ENCODE measurements at places on chromosomes 4 and X.

DNA sequence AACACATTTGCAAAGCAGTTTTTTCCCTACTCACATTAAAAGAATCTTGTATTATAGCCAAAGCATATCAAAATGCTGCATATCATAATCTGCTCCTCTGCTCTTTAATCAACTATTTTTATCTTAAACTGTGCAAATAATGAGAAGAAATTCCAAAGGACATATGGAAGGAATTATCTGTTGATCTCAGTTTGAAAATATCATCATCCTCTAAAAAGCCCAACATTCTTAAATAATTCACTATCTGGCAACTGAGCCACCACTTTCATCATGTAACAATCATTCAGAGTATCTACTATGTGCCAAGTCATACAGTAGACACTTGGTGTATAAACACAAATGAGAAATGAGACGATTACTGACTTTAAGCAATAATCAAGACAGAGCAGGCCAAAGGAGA, 63.0 kb downstream of the PRSS12 start:
- no peak for DNase-seq

DNA sequence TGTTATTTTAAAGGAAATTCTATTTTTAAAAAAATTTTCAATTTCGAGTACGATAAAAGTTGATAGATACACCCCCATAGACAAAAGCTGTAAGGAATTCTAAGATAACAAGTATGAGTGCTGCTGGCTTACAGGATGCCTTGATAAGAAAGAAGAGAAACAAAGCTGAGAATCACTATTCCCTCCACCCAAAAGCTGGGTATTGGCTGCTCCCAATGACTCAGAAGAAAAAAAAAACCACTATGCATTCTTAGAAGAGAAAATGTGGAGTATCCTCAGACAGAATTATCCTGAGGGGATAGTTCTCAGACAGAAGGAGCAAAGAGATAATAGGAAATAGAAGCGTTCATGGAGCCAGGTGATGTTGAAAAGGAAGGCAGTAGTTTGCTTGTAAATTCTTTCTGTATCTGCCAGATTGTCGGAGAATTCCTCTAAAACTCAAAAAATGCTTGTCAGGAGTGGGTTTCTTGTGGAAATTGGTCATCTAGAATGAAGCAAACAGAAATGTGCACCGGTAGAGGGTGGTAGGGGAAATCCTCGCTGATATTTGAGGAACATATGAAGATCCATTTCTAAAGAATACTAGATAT, 217.5 kb upstream of the ADAMTS3 start:
- DNase-seq = no peak

GRCh38 chr4:166628454-166628853, 605.8 kb downstream of the SPOCK3 start:
- no peak for DNase-seq

GRCh38 chr4:99102634-99103033, 14.0 kb upstream of the ADH5 start:
- no peak for DNase-seq

DNA sequence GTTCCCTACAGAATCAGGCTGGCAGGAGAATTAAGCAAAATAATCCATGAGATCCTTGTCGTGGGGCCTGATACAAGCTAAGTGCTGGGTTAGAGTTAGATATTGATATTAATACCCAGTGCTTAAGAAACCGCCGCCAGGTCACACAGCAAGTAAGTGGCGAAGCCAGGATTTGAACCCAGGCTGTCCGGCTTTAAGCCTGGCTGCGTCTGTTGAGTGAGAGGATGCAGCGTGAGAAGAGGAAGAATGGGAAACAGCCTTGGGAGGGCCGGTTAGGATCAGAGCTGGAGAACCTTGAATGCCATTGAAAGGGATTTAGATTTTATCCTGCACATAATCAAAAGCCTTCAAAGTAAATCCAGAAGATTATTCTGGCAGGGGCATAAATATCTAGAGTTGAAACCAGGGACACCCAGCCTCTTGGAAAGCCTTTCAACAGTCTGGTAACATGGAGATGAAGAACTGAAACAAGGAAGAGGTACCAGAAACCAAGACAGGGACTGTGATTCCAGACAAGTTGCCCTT, 64.8 kb upstream of the HELT start:
- DNase-seq = no peak

DNA sequence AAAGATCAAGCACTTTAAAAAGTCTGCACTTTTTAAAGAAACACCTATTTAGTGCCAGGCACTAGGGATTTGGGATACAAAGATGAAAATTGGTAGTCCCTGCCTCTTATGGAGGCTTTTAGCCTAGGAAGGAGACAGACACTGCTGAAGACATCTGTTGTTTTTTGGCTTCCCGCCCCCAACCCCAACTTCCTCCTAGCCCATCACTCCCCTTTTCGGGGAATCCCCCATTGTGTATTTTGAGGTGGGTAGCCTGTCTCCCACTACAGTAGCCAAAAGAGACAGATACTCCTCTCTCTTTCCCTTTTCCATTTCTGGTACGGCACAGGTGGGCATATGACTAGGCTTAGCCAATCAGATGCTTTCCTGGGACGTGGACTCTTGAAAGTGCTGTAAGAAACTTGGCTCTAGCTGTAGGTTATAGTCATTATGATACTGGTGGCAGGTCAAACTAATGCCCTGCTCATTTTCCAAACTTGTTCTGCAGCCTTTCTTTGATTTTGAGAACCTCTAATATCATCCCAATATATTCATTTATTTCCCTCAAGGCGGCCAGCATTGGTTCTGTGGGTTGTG, 194.6 kb upstream of the RBPJ start:
- DNase-seq = no peak

GRCh38 chr4:72679666-72680065, 110.6 kb upstream of the ADAMTS3 start:
- no peak for DNase-seq

GRCh38 chrX:16745659-16746058, 26.2 kb downstream of the SYAP1 start:
- no peak for DNase-seq

DNA sequence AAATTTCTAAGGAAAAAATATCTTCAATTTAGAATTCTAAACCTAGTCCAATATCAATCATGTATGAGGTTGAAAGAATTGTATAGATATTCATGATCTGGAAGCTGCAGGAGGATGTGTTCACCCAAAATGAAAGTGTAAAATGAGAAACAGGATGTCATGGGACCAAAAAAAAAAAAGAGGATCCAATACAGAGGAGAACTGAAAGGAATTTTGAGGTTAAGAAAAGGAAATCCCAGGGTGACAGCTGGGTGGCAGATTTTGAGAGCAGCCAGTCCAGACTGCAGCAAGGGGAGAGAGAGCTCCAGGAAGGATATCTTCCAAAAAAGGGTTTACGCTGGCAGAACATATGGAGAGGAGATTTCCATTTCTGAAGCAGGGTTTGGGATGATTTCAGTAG, 38.9 kb downstream of the TLR10 start:
- DNase-seq = no peak

- DNase-seq = no peak
Observed at GRCh38 chrX:154038656-154039055, 19.0 kb upstream of the IRAK1 start.

DNA sequence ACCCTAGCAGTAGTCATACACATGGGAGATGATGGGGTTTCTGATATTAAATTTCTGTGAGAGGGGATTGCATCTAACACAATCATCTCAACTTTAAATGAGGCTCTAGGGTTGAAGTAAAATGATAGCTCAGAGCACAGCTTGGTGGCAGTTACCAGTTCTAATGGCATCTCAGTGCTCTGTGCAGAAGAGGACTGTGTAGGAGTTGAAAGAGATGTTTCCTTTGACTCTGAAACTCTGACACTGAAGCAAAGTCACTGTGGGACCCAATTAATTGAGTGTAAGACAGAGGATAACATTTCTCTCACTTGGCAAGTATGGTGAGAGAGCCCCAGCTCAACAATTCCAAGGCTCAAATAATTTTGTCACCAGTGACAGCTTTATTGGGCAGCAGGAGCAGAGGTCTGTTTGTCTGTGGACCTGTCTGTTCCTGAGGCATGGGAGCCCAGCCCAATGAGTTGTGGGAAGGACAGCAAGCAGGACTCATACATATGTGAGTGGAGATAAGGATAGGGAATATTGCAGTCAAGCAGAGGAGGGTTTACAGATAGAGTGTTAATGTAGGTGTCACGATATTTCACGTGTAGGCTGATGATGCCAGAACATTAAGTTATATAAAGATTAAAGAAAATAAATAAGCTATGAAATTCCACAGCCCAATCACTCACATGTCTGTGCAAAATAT, 76.7 kb upstream of the NAF1 start:
- DNase-seq = no peak

DNA sequence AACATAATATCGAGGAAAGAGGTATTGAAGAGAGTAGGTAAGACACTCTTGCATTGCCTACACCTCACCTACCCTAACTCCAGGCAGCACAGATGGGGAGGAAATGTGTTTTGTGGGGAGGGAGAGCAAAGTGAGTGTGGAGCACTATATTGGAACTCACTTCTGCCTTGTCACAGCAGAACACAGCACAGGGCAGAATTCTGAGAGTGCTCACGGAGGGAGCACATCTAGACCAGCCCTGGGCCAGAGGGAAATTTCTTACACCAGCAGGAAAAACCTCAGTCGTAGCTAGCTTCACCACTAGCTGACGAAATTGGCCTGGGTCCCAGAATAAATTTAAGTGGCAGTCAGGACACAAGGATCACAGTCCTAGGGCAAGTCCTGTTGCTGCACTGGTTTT, 517.3 kb downstream of the TMA16 start:
- no peak for DNase-seq

- DNase-seq = no peak
Observed at GRCh38 chrX:141787655-141788054, 50.5 kb upstream of the MAGEC3 start.

GRCh38 chr4:140130677-140131076, 23.3 kb downstream of the MAML3 start:
- no peak for DNase-seq

GRCh38 chrX:9786798-9787635, 788 bp downstream of the SHROOM2 start:
- DNase-seq = no peak

Data from NCI-H1436 (cell line).